ENCODE measurements at places on chromosomes 2 and 18. TPM values are rescaled to one million over a fixed set of nuclear protein-coding genes. Genes with fewer than 3 reads are reported as not detected.

The DSG3 gene
- polyA plus RNA-seq, result 0.05 TPM

The MAP2 gene
- 2.9 TPM for polyA plus RNA-seq

The RNF144A gene
- polyA plus RNA-seq, result 2.8 TPM

The CCDC85A gene
- polyA plus RNA-seq, result 0.17 TPM

The DLGAP1 gene
- polyA plus RNA-seq, result 17.0 TPM

The IL1RN gene
- polyA plus RNA-seq, result not detected

The MYOM1 gene
- 0.27 TPM for polyA plus RNA-seq

The CNDP1 gene
- not detected for polyA plus RNA-seq

The SRD5A2 gene
- not detected for polyA plus RNA-seq

The MC2R gene
- polyA plus RNA-seq, result not detected

The RTP5 gene
- polyA plus RNA-seq, result not detected

The MC4R gene
- polyA plus RNA-seq, result not detected

The SP5 gene
- 0.32 TPM for polyA plus RNA-seq

The SDC1 gene
- 16.6 TPM for polyA plus RNA-seq

The SCLY gene
- 57.2 TPM for polyA plus RNA-seq

The RBM43 gene
- 2.9 TPM for polyA plus RNA-seq

The MRPL33 gene
- polyA plus RNA-seq, result 310 TPM

The UBXN4 gene
- polyA plus RNA-seq, result 160 TPM

The TEX44 gene
- polyA plus RNA-seq, result not detected

The FABP1 gene
- polyA plus RNA-seq, result not detected

The SP110 gene
- 4.6 TPM for polyA plus RNA-seq

The AGXT gene
- polyA plus RNA-seq, result not detected

The ANO7 gene
- polyA plus RNA-seq, result 4.0 TPM

The CDH2 gene
- polyA plus RNA-seq, result 15.2 TPM

The ADAM23 gene
- polyA plus RNA-seq, result 11.8 TPM

The HEATR5B gene
- polyA plus RNA-seq, result 2.7 TPM

The WDFY1 gene
- 45.7 TPM for polyA plus RNA-seq

The CSRNP3 gene
- polyA plus RNA-seq, result 7.2 TPM

The SFTPB gene
- polyA plus RNA-seq, result not detected

The WDR12 gene
- 233 TPM for polyA plus RNA-seq

The TOGARAM2 gene
- 2.4 TPM for polyA plus RNA-seq

The OSBPL1A gene
- polyA plus RNA-seq, result 55.6 TPM

The CNDP2 gene
- polyA plus RNA-seq, result 117 TPM

The NYAP2 gene
- polyA plus RNA-seq, result not detected

The TMEM182 gene
- 2.9 TPM for polyA plus RNA-seq

The DNER gene
- polyA plus RNA-seq, result 4.7 TPM

The NCK2 gene
- 28.4 TPM for polyA plus RNA-seq

The C2orf78 gene
- 0.18 TPM for polyA plus RNA-seq

The ZSWIM2 gene
- not detected for polyA plus RNA-seq

The NEUROD1 gene
- not detected for polyA plus RNA-seq

The REG1B gene
- not detected for polyA plus RNA-seq

The SPATS2L gene
- polyA plus RNA-seq, result 263 TPM

The NGEF gene
- polyA plus RNA-seq, result 1.8 TPM

The RAB6C gene
- not detected for polyA plus RNA-seq

The PRKAG3 gene
- polyA plus RNA-seq, result not detected

The CREB1 gene
- polyA plus RNA-seq, result 27.2 TPM

The CABYR gene
- polyA plus RNA-seq, result 20.2 TPM

The SERPINB12 gene
- polyA plus RNA-seq, result not detected

The POMC gene
- polyA plus RNA-seq, result 8.5 TPM

The CYTIP gene
- not detected for polyA plus RNA-seq

The EML6 gene
- polyA plus RNA-seq, result 1.6 TPM

Measured in GM23338 (cell line).